ENCODE measurements at places on chromosomes 4 and X.

GRCh38 chr4:114137984-114138383 is 158.5 kb upstream of the ARSJ start:
- no peak for DNase-seq

DNA sequence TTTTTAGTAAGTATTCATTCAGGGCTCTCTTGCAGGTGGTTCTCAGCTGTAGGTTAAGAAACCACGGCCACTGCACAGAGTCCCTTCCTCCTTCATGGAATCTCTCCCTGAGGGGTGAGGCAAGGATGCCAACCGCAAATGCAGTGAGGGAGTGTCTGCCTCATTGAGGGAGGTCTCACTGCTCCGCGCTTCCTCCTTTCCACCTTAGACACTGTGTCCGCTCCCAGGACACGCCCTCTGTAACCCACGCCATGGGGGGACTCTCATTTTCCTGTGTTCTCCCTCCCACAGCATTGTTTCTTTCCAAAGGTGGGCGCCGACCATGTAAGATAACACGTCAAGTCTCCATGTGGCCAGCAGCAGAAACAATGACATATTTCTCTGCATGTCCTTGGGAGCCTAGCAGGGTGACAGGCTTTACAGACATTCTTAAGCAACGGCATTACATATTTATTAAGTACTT is 63.2 kb downstream of the SEPSECS start:
- no peak for DNase-seq

- no peak for DNase-seq
Measured at GRCh38 chrX:69524781-69525363, 20.7 kb downstream of the NALF2 start.

- DNase-seq = no peak
Measured at GRCh38 chr4:154660052-154660451, 47.6 kb upstream of the FGG start.

DNA sequence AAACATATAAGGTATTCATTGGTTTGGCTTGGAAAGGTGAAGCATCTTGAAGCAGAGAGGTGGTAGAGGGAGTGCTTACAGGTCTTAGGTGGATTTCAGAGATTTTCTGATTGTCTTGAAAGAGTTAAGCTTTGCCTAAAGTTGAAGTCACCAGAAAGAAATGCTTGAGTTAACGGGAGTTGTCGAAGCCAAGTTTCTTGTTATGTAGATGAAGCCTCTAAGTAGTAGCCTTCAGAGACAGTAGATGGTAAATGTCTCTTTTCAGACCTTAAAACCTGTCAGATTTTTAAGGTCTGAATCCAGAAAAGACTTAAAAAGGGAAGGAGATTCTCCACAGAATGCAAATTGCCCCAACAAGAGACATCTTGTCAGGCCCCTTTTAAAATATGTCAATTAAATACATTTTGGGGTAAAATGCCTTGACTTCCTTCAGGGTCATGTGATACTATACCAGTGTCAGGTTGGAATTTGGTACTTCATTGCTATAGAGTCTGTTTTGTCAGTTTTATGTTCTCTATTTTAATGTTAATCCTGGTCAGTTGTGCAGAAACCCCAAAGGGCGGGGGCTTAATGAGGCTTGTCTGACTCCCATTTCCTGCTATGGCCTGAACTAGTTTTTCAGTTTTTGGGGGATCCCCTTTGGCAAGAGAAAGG is 81.0 kb downstream of the PCDH18 start:
- DNase-seq = no peak

- DNase-seq = no peak
Measured at GRCh38 chr4:88062843-88063242, 55.4 kb downstream of the PKD2 start.

DNA sequence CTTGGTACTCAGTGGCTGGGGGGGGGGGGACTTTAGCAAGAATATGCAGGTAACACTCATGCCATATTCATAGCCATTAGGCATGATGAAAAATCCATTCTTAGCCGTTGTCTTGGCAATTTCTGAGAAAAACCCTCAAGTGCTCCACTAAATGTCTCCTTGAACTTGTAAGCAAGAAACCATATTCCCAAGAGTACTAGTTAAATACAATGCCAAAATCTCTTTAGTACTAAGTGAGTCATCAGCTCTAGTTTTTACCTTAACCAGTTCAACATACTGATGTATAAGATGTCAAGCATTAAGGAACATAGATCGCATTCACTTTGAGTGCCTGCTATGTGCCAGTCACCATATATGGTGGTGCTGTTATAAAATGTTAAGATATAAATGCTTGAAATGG is 27.5 kb downstream of the UBE2D3 start:
- DNase-seq = no peak

Measured in stimulated activated CD8-positive, alpha-beta memory T cell treated with anti-CD3 and anti-CD28 coated beads, Interleukin-12 subunit alpha, Interleukin-12 subunit beta, amount 100 ng/mL, for 4 hours (primary cell).